Stimulated activated CD4-positive, alpha-beta T cell treated with anti-CD3 and anti-CD28 coated beads, TNF-alpha, amount 100 ng/mL, for 4 hours (primary cell): ENCODE measurements at places on chromosomes 6 and 20.

GRCh38 chr6:97040355-97040860, 115.9 kb downstream of the KLHL32 start:
- no peak for DNase-seq

GRCh38 chr20:8039042-8039441, 19.5 kb upstream of the TMX4 start:
- DNase-seq: no peak

GRCh38 chr6:166495487-166496314, 90.8 kb downstream of the RAMACL start:
- DNase-seq: no peak

GRCh38 chr6:38543022-38543421, 96.7 kb downstream of the BTBD9 start:
- no peak for DNase-seq

DNA sequence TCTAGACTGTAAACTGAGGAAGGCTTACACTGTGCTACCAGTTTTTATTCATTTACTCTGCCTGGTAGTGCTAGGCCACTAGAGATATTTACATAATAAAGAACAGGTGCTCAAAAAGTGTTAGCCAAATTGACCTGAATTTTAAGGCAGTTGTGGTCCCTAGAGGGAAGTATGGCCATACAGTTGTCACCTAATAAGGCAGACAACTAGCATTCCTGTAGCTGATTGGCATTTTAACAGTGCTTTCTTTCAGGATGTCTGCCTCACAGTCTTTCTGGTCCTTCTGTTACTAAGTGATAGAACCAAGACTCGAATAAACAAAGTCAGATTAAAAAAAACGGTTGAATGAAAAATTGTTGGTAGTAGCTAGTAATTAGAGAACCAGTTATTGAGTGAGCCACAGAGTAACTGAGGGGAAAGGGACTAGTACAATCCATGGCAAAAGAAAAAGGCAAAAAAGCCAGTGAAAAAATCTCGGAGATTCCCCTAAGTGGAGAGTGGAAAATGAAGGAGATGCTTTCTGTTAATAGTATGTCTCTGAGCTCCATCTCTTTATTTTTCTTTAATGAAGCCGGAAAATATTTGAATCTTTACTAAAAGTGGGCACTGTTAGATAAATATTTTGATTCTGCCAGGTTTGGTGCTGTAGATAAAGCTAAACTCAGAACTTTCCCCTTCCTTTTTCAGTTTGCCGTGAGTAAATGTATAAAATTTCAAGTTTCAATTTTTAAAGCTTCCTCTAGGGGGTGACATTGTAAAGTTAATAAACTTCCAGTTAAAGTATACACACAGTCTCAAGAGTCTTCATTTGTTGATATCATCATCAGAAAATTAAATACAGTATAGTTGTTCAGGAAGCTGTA, 9.1 kb downstream of the VTA1 start:
- no peak for DNase-seq

DNA sequence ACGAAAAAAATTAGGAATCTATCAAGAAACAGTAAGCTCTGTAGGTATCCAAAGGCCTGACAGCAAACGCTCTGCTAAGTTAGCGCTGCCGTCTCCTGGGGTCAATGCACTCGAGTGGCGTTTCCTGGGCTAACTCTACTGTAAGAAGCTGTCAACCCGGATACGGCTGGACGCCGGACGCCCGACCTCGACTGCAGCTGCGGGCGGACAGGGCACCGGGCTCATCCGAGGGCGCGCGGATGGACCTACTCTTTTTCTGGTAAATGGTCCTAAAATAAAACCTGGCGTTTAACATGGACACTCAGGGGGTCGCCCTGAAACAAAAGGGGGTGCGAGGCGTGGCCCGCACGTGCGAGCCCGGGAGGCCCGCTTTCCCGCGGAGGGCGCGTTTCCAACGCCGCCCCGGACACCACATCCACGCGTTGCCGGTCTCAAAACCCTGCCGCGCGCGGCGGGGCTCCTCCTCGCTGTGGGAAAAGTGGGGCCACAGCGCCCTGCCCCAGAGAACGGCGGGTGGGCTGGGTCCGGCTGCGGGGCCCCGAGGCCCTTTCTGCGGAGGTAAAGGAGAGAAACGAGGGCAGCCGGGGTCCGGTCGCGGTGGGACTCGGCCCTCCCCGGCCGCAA, 537 bp downstream of the TCP1 start:
- DNase-seq: peak; percentile 18
